ENCODE measurements at places on chromosomes 3 and 15.

DNA sequence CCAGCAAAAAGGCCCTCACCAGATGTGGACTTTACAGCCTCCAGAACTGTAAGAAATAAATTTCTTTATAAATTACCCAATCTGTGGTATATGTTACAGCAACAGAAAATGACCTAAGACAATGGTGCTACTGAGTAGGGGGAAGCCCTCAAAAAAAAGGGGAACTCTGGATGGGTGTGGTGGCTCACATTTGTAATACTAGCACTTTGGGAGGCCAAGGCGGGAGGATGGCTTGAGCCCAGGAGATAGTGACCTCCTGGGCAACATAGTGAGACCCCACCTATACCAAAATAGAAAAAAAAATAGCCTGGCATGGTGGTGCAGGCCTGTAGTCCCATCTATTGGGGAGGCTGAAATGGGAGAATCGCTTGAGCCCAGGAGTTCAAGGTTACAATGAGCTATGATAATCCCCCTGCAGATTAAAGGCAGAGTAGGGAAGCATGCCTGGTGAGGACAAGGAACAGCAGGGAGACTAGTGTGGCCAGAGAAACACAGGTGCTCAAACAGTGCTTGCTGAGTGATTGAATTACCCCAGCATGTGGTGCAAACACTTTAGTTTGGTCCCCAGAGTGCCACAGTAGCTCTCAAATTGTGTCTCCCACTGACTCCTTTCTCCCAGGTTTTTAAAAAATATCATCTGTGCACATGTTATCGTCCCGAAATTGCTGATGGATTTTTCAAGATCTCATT lies 13.9 kb upstream of the USP3 start:
- no peak for DNase-seq

DNA sequence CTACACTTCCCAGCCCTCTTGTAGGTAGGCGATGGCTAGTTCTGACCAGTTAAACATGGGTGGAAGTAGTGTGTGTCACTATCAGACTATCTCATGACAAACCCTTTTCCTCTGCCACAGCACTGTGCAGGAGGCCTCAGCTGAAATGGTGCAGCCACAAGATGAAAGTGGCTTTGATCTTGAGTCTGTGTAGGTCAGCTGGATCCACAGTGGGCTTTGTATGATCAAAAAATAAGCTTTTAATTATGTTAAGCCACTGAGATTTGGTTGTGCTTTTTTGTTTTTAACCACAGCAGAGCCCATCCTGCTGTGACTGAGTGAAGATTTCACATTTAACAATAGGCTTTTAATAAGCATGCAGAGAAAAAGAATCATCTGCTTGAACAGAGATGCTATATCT lies 19.7 kb downstream of the RCN2 start:
- no peak for DNase-seq

DNA sequence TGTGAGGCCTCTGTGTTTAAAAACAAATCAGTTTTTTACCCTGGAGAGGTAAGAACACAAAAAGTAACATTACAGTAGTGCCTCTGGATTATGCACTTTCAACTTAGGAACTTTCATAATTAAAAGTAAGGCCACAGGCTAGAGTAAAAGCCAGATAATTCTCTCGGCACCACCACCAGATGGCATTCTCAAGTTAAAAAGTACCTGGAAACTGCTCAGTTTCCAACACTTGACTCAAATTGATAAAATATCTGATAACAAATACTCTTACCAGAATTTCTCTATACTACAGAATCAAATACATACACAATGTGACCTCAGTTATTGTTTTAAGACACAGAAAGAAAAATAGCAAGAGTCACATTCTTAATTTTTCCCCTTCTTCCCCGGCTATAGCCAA lies 19.9 kb downstream of the SPICE1 start:
- no peak for DNase-seq

DNA sequence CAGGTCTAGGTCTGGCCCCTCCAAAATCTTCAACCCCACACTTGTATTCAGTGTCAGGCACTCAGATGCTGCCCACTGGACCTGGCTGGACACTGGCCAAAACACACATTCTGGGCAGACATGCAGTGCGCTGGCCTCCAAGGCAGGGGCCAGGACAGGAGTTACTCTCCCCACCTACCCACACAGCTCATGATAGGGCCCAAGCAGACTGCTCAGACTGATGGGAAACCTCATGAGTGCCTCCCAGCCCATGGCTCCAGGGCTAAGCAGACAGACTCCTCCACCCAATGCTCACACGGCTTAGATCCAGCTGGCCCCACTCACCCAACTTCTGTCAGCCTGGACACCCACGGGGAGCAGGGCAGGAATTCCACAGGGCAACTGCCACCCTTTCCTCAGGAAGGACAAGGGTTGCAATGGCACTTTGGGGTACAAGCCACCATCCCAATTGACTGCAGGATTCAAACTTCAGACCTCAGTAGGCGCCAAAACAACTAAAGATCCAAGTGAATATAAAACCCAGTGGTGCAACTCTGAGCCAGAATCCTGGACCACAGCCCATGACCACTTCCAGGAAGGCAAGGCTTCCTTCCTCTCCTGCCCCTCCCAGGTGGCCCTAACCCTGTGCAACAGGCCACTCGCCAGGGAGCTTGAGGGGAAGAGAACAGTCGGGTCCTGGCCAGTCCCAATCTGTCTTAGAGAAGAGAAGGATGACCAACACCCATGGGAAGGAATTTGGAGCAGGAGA lies 1.4 kb downstream of the LTF start:
- no peak for DNase-seq

GRCh38 chr15:38038659-38039442 lies 104.4 kb downstream of the TMCO5A start:
- no peak for DNase-seq

DNA sequence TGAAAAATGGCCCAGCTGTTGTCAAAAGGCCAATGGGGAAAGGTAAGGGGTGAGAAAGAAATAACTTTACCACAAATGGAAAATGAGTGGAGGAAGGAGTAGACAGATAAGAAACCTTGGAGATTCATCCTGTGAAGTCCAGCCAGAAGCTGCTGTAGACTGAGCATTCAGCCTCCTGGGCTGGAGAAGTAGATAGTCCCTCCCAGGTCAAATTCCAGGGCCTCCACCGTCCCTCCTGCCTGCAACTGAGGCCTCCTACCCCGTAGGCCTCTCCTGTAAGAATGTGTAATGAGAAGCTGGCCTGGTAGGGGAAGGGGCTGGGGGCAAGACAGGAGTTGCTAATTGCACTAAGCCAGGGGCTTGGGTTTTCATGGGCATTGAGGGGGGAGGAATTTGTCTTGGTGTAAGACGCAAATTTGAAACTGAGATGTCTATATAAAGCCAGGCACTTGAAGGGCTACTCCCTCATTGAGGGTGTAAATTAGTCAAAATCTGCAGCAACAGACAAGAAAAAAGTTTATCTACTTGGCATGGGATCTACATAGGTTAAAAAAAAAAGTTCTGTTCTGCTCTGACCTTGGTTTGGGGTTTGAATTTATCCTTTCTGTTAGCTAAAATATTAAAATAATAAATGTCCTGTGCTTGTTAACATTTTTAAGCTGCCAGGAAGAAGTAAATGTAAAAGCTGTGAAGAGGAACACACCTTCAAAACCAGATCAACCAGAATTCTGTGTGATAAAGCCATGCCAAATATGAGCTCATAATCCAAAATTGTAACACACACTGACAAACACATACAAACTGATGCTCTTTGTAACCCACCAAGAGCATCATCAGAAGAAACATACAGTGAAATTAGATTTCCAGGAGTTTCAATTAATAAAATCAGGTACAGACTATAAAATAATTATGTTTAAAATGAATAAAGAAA lies 1.7 kb upstream of the RBP2 start:
- DNase-seq: no peak

- no peak for DNase-seq
Observed at GRCh38 chr3:25338158-25338725, 89.8 kb upstream of the RARB start.
